Common myeloid progenitor, CD34-positive (primary cell): ENCODE measurements at places on chromosomes 13 and 19.

DNA sequence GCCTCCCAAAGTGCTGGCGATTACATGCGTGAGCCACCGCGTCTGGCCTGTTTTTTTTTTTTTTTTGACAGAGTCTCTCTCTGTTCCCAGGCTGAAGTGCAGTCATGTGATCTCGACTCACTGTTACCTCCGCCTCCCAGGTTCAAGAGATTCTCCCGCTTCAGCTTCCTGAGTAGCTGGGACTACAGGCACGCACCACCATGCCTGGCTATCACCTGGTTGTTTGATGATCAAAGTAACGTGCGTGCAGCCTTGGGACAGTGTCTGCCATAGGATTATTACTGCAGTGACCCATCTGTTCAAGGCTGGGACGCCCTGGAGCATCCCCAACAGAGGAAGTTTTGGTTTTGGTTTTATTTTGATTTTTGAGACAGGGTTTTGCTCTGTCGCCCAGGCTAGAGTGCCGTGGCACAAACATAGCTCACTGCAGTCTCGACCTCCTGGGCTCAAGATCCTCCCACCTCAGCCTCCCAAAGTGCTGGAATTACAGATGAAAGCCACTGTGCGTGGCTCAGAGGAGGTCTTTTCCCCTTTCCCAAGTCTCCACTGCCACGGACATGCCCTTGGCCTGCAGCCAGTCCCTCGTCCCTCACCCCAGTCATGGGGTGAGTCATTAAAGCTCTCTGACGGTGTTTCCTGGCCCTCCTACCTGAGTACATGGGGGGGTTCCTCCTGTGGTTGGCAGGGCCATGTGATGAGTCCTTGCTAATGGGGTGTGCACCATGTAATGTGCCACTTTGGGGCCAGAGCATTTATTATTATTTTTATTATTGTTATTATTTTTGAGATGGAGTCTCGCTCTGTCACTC is 65.6 kb downstream of the IER2 start:
- DNase-seq: no peak

DNA sequence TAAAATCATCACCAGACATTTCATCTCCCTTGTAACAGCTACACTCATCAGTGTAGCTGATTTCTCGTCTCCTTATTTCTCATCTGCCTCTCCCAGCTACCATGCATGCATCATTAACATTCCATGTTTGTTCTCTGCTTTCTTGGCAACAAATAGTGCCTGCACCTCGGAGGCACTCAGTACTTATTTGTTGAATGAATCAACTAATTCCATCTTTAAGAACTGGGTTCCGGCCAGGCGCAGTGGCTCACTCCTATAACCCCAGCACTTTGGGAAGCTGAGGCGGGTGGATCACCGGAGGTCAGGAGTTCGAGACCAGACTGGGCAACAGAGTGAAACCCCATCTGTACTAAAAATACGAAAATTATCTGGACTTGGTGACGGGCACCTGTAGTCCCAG is 63.9 kb upstream of the GTF3A start:
- no peak for DNase-seq

GRCh38 chr19:47447470-47448359 is 24.0 kb downstream of the SLC8A2 start:
- peak; percentile 79 for DNase-seq

DNA sequence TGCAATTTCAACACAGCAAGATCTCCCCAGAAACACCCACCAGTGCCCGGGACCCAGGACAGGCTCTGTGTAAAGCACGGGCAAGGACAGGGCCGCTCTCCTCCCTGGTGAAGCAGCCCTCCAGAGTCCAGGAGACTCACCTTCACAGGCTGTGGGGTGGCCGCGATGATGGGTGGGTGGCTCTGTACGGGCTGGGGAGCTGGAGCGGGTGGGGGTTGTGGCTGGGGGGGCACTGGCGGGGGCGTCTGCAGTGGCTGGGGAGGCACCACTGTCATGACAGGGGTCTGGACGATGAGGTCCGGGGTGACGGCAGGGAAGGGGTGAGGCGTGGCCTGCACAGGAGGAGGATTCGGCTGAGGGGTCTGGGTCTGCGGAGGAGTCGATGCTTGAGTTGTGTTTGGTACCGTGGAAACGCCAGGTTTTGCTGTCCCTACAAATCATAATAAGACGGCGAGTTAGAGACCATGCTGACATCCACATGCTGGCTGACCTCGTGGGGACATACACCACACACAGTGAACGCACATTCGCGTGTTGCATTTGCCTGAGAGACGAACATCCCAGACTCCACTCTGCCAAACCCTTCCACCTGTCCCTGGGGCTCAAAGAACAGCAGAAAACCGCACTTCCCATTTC is 33.1 kb upstream of the EPHX3 start:
- no peak for DNase-seq

DNA sequence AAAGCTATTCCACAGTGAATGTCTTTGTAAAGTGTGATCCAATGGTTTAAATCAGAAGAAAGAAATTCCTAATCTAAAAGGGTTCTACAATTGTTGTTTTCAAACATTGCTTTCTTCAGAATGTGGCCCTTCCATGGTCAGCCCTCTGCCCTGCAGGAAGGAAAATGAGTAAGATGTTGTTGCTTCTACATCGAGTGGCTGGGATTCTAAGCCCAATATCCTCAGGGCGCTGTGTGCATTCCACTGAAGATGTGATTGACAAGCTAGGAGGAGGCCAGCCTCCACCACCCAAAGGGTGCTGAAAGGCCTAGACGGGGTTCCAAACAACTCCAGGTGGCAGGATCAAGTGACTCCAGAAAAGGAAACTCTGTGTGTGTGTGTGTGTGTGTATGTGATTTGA is 316.9 kb upstream of the TSHZ3 start:
- no peak for DNase-seq

GRCh38 chr13:32445461-32445860 is 17.5 kb upstream of the N4BP2L1 start:
- no peak for DNase-seq

DNA sequence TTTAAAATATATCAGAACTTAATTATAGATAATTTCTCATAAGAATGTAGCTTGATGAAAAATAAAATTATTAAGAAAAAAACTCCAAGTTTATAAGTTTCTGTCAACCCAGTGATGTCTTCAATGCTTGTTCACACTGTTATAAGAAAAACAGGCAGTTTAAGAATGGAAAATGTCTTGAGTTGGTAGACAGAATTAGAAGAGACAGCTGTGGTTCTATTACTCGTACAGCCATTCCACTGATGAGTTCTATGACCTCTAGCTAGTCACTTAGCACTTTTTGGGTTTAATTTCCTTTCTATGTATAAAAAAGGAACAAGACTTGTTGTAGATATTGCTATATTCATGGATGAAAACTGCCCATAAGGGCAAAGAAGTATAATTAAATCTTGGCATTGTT is 1013.1 kb upstream of the ATXN8OS start:
- DNase-seq: no peak

- DNase-seq: no peak
Measured at GRCh38 chr13:41455725-41456419, 1.5 kb upstream of the RGCC start.
